ENCODE measurements at places on chromosomes 4 and X. TPM values are rescaled to one million over a fixed set of nuclear protein-coding genes. Genes with fewer than 3 reads are reported as not detected.

DNA sequence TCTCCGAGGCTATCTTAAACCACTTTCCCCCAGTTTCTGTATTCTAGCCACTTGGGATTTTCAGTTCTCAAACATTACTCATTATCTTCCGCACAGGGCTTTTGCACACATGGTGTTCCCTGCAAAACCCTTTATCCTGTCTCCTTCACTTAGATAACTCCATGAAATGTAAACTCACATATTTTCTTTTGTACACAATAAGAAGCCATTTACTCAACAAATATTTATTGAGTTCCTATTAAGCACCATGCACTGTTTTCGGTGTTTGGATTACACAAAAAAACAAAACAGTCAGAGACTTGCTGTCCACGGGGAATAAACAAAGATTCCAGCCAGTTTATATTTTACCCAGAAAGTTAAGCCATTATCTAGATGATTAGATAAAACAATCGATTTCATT lies 42.5 kb upstream of the UNC5C start:
- H3K27me3 ChIP-seq, result no peaks in the 10 kb centered on the region
- no peaks in the 10 kb centered on the region for H3K36me3 ChIP-seq
- H3K4me1 ChIP-seq, result no peaks in the 10 kb centered on the region
- no peak overlapping the region for H3K4me3 ChIP-seq

DNA sequence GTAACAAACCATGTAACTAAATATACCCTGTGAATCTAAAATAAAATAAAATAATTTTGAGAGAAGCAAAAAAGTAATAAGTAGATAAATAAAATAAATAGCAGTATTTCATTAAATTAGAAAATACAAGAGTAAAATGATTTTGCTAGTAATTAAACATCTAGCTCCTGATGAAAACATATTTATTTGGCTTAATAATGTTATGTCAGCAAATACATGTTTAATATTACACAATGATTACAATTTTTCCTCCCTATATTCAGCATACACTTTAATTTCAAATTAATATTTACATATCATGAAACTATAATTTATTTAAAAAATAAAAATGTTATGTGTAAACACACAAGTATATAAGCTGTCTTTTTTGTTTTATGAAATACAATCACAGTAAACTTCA lies 697.1 kb downstream of the GRID2 start:
- no peaks in the 10 kb centered on the region for H3K27me3 ChIP-seq
- H3K36me3 ChIP-seq, result no peaks in the 10 kb centered on the region
- no peak for DNase-seq
- no peak overlapping the region for H3K27ac ChIP-seq
- H3K4me1 ChIP-seq, result no peaks in the 10 kb centered on the region

DNA sequence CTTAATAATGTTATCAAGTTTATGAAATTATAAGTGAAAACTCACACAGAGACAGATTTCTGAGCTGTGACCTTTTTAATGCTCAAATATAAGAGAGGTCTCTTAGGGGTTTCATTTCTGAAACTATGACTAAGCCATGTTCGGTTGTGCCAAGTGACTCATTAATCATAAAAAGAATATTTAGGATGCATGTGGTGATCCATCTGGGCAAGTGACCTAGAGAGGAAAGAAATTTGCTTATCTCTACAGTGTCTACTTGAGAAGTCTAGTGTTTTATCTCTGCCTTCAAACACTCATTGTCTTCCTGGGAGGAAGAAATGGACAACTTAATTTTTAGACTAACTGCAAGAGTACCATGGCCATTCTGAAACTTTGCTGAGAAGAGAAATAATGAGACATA lies 545.3 kb upstream of the GRID2 start:
- H3K4me1 ChIP-seq, result no peaks in the 10 kb centered on the region
- H3K4me3 ChIP-seq, result no peak overlapping the region
- DNase-seq, result no peak
- H3K27ac ChIP-seq, result no peak overlapping the region
- H3K36me3 ChIP-seq, result no peaks in the 10 kb centered on the region
- H3K27me3 ChIP-seq, result no peaks in the 10 kb centered on the region

GRCh38 chr4:57287687-57288604 lies 177.8 kb upstream of the IGFBP7 start:
- H3K4me3 ChIP-seq, result no peak overlapping the region
- DNase-seq, result no peak
- H3K36me3 ChIP-seq, result no peaks in the 10 kb centered on the region
- H3K27ac ChIP-seq, result no peak overlapping the region

Gene CXCL11
- total RNA-seq, result not detected

Gene CSAG3
- not detected for total RNA-seq

GRCh38 chr4:164169591-164169990 lies 584.3 kb upstream of the SMIM31 start:
- no peaks in the 10 kb centered on the region for H3K4me1 ChIP-seq
- H3K27ac ChIP-seq, result no peak overlapping the region
- H3K4me3 ChIP-seq, result no peak overlapping the region
- H3K36me3 ChIP-seq, result no peaks in the 10 kb centered on the region
- DNase-seq, result no peak

GRCh38 chr4:138290805-138291204 lies 48.7 kb upstream of the SLC7A11 start:
- no peak for DNase-seq
- no peak overlapping the region for H3K4me3 ChIP-seq
- no peaks in the 10 kb centered on the region for H3K27me3 ChIP-seq
- H3K4me1 ChIP-seq, result no peaks in the 10 kb centered on the region

GRCh38 chr4:141713771-141714445 lies 77.5 kb downstream of the IL15 start:
- H3K36me3 ChIP-seq, result no peaks in the 10 kb centered on the region
- H3K4me1 ChIP-seq, result no peaks in the 10 kb centered on the region
- no peak overlapping the region for H3K4me3 ChIP-seq
- no peaks in the 10 kb centered on the region for H3K27me3 ChIP-seq

DNA sequence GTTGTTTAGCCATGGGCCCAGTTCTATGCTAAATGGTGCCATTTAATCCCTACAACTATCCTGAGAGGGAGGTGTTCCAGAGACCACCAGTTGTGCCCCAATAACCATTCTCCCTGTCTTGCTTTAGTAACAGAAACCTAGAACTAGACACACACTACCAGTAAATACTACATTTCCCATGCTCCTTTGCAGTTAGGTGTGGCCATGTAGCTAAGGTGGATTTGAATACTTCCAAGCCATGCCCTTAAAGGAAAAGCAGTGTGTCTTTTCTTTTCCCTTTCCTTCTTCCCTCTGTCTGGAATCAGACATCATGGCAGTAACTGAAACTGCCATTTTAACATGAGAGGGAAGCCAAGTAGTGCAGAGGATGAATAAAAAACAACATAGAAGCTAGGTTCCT lies 90.9 kb upstream of the TMEM33 start:
- peaks cover 7% of the 10 kb centered on the region for H3K27me3 ChIP-seq
- no peak overlapping the region for H3K4me3 ChIP-seq
- no peak overlapping the region for H3K27ac ChIP-seq
- no peaks in the 10 kb centered on the region for H3K36me3 ChIP-seq
- no peak for DNase-seq

Gene EPGN
- total RNA-seq, result not detected

Gene BMPR1B
- 1.8 TPM for total RNA-seq

DNA sequence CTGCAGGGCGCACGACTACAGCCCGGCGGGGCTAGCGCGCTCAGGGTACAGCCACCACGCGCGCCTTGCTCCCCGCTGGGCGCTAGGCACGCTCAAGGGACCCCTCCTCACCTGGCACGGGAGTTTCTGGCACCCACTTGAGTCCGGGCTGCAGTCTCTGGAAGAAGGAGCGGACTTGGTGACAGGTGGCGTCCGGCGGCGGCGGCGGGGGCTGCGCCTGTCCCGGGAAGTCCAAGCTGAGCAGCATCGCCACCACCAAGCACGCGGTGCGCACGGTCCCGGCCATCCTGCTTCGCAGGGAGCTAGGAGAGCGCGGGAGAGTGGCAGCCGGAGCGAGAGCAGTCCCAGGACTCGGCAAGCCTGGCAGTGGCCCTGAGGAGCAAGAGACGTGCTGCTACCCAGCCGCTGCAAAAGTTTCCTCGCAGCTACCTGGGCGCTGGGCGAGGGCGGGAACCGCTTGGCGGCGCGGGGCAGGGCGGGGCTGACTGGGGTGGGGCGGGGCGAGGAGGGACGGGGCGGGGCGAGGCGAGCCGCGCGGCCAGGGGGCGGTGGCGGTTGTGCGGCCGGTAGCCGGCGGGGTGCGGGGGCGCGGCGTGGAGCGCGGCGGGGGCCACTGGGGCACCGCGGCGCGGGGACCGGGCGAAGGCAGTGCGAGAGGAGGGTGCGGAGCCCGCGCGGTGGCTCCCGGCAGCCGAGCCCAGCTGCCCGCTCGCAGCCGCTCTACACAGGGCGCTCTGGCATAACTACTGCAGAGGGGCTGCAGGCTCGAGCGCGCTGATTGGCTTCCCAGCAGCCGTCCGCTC lies at the start of gene GPC3:
GPC3 (minus strand) TSS at position 431 of the 803 bp plus-strand sequence.
- peak; percentile 72 for DNase-seq
- H3K27ac ChIP-seq, result no peak within 1 kb of the TSS
- H3K4me1 ChIP-seq, result peaks cover 5% of the 10 kb centered on the region
- no peaks in the 10 kb centered on the region for H3K27me3 ChIP-seq

Gene CDKL2
- total RNA-seq, result 5.0 TPM

DNA sequence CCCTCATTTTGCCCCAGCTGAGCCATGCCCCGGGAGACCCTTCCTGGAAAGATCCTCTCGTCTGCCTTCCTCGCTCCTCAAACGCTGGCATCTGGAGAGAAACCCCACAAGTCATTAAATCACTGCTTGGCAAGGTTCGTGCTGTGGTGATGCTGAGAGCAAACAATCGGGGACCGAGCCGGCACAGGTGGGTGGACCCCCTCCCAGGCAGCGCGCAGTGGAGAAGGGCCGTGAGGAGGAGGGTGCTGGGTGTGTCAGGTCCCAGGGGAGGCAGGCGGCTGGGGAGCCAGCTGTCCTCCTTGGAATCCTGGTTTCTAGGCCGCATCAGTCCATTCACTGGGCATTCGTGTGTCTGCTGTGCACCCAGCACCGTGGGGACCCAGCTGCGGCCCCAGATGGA lies 64.9 kb upstream of the PSAPL1 start:
- H3K4me3 ChIP-seq, result no peak overlapping the region
- H3K27ac ChIP-seq, result no peak overlapping the region
- H3K4me1 ChIP-seq, result no peaks in the 10 kb centered on the region

GRCh38 chrX:72274526-72274925 lies 2.5 kb downstream of the RPS4X start:
- H3K4me1 ChIP-seq, result no peaks in the 10 kb centered on the region
- peaks cover 21% of the 10 kb centered on the region for H3K36me3 ChIP-seq
- H3K27me3 ChIP-seq, result no peaks in the 10 kb centered on the region

- no peak overlapping the region for H3K4me3 ChIP-seq
- no peaks in the 10 kb centered on the region for H3K36me3 ChIP-seq
- H3K27ac ChIP-seq, result no peak overlapping the region
- H3K4me1 ChIP-seq, result peaks cover 40% of the 10 kb centered on the region
Observed at GRCh38 chr4:37675587-37676290, 10.4 kb downstream of the RELL1 start.

DNA sequence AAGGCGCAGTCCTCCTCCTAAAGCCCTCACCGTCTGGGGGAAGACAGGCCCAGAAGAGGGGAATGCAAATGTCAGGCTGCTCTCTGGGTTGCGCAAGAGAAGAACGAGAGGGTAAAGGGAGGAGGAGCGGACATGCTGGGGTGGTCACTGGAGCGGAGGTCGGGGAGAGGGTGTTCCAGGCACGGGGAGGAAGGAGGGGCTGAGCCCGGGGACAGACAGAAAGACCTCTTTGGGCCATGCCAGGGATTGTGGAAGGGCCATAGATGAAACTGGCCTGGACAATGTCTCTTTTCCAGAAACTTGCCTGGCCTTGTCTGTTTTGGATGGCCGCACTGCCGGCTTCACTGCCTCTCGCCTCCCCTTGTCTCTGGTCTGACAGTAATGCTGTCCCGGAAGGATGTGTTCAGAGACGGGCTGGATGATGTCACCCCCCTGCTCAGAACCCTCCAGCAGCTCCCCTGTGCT lies 121.0 kb downstream of the SORCS2 start:
- H3K4me3 ChIP-seq, result no peak overlapping the region
- peak overlapping the region; percentile 9 for H3K27ac ChIP-seq
- H3K36me3 ChIP-seq, result no peaks in the 10 kb centered on the region

Gene PDCL2
- total RNA-seq, result not detected

Gene XAGE1A
- total RNA-seq, result not detected

GRCh38 chrX:25083661-25084060 lies 67.9 kb upstream of the ARX start:
- no peak for DNase-seq
- no peaks in the 10 kb centered on the region for H3K4me1 ChIP-seq
- no peak overlapping the region for H3K4me3 ChIP-seq
- H3K27ac ChIP-seq, result no peak overlapping the region
- H3K27me3 ChIP-seq, result no peaks in the 10 kb centered on the region

Gene GYG2
- total RNA-seq, result 3.9 TPM

DNA sequence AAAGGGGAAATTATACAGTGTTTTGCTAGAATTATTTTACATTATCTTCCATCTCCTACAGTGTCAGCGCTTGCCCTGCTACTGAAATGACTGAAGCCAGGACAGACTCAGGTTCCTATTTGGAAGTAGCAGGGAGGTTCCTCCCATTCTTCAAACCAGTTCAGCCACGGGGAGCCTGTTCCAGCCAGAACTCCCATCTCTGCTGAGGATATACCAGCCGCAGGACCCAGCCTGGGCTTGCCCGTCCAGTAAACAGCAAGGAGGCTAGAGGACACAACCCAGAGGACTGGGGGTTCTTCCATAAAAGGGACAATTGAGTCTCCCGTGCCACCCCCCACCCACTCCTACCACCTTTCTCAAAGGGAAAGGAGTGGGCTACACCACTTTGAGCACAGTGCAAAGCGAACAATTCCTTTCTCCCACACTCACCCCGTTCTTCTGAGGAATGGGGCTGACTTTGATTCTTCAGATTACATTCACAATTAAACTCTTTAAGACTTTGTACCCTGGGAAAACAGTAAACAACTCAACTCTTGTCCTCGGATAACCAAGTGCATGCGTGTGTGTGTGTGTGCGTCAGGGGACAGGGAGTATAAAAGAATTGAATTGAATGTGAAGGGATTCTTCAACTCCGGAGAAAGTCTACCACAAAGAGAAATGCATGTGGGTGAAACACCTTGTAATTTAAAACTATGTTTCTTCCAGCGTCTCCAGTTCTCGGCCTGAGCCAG lies 31.0 kb upstream of the PPARGC1A start:
- no peak for DNase-seq
- H3K27me3 ChIP-seq, result no peaks in the 10 kb centered on the region
- H3K36me3 ChIP-seq, result no peaks in the 10 kb centered on the region
- no peak overlapping the region for H3K4me3 ChIP-seq

- no peak overlapping the region for H3K4me3 ChIP-seq
- no peaks in the 10 kb centered on the region for H3K36me3 ChIP-seq
- DNase-seq, result no peak
- no peak overlapping the region for H3K27ac ChIP-seq
Observed at GRCh38 chrX:30822764-30823163, 66.3 kb downstream of the TAB3 start.

GRCh38 chr4:57633212-57633859 lies 523.2 kb upstream of the IGFBP7 start:
- no peak overlapping the region for H3K4me3 ChIP-seq
- no peaks in the 10 kb centered on the region for H3K27me3 ChIP-seq
- no peak overlapping the region for H3K27ac ChIP-seq
- DNase-seq, result no peak
- H3K36me3 ChIP-seq, result no peaks in the 10 kb centered on the region

Measured in sigmoid colon (tissue), 7 donors.